ENCODE measurements at places on chromosomes 12 and 14.

- no peak for DNase-seq
Observed at GRCh38 chr14:80055667-80056496, 155.4 kb downstream of the DIO2 start.

DNA sequence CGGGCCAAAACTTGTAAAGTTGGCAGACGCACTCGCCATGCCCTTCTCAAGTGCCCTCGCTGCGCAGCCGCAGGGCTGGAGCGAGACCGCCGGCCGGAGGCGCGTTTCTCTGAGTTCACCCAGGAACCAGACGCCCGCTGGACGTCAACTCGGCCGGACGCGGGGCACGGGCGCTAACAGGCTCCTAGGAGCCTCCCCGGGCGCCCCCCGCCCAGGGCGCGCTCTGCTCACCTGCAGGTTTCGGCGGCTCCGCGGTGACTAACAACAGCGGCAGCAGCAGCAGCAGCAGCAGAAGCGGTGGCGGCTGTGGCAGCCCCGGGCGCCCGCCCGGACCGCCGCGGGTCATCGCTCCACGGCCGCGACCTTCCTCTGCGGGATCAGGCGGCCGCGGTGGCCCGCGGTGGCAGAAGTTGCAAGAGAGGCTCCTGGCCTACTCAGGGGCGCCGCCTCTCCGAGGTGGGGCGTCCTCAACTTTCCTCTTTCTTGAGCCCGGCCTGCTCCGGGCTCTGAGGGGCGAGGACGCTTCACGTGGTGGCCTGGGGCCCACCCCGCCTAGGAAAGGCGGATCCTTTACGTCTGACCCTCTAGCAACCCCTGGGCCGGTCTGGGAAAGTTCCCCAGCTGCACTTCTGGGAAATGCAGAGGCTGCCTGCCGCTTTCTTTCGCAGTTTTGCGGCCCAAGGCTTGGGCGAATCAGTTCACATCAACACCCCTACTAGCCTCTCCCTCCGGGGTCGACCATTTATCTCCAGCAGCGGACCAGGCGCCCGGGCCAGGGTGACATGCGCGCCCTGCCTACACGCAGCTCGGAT is at the start of gene PLBD1:
Gene PLBD1 (minus strand): TSS at position 533 of the 812 bp plus-strand sequence. CDS start 187 bp downstream, at position 346.
- DNase-seq: peak; percentile 81

DNA sequence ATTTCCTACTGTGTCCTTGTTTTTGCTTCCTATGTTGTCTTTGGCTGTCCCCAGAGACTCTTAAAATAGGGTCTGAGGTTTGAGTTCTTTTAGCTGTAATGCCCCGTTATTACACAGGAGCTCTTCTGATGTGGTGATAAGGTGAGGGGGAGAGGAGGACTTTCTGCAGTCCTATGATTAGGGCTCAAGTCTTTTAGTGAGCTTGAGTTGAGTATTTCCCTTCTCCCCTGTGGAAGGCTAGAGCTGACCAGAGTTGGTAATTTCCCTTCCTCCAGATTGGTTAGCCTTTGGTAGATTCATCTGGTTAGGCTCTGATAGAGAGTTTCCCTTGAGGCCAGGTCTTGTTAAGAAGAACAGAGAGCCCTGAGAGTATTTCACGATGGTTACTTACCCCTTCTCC is 4.3 kb upstream of the HIF1A start:
- DNase-seq: no peak

GRCh38 chr12:82685790-82686167 is 927 bp upstream of the TMTC2 start:
- peak; percentile 99 for DNase-seq

DNA sequence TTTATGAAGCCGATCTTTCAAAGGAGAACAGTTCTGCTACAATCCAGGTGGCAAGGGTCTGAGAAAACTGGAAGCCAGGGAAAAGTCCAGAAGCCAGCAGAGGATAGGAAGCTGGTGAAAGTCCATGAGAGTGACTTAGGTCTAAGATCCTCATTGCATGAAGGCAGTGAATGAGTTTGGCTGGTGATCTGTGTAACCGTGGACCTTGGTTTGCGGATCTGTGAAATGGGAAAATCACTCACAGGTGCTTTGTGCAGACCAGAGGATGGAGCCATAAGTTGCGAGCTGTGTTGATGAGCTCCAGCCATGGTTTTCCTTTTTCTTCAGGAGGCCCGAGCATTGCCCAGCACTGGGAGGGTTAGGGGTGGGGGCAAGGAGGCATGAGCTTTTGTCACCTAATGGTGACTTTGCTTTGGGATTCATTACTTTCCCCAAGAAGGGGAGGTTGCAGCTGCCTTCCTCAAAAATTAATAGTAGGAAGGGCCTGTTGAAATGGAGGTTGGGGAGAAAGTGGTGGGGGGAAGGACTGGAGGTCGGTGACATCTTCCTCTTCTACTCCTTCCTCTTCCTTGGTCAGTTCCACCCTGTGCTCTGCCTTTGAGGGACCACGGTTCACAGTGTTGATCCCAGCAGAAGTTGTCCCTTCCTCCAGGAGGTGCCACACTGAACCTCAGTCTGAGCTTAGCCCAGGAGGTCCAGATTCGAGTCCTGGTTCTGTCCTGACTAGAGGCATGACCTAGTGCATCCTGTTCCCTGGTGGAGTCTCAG is 20.3 kb upstream of the SERPINA6 start:
- no peak for DNase-seq

- no peak for DNase-seq
Observed at GRCh38 chr12:69161829-69162228, 77.5 kb upstream of the CPSF6 start.

Measured in upper lobe of left lung (tissue), 6 donors.